Omental fat pad (tissue), 4 donors: ENCODE measurements at places on chromosomes 5 and 9. TPM values are rescaled to one million over a fixed set of nuclear protein-coding genes. Genes with fewer than 3 reads are reported as not detected.
A peak's percentile ranks its signal among the peaks of the same experiment; 100 is the strongest.

Gene HNRNPAB
- 81.7 TPM for total RNA-seq

Gene DMRT3
- not detected for total RNA-seq

Gene OMD
- total RNA-seq = 122 TPM

Gene DDX4
- total RNA-seq = not detected

Gene SEC16A
- 45.6 TPM for total RNA-seq

Gene FOXI1
- not detected for total RNA-seq

Gene FBXL17
- 19.8 TPM for total RNA-seq

DNA sequence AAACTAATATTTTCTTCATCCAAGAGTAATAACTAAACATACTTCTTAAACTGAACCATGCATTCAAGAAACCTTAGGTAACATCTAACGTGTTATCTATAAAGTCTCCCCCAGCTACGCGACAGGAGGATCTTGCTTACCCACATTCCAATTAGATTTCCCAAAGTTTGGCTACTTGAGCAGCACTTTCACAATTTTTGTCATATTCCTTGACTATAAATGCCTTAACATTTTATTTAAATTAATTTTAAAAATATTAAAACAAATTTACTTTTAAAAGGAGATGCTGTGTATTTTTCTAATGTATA is 25.3 kb upstream of the IFNE start:
- no peak for DNase-seq

GRCh38 chr9:130680836-130681768 is 12.5 kb upstream of the EXOSC2 start:
- DNase-seq = peak; percentile 44

DNA sequence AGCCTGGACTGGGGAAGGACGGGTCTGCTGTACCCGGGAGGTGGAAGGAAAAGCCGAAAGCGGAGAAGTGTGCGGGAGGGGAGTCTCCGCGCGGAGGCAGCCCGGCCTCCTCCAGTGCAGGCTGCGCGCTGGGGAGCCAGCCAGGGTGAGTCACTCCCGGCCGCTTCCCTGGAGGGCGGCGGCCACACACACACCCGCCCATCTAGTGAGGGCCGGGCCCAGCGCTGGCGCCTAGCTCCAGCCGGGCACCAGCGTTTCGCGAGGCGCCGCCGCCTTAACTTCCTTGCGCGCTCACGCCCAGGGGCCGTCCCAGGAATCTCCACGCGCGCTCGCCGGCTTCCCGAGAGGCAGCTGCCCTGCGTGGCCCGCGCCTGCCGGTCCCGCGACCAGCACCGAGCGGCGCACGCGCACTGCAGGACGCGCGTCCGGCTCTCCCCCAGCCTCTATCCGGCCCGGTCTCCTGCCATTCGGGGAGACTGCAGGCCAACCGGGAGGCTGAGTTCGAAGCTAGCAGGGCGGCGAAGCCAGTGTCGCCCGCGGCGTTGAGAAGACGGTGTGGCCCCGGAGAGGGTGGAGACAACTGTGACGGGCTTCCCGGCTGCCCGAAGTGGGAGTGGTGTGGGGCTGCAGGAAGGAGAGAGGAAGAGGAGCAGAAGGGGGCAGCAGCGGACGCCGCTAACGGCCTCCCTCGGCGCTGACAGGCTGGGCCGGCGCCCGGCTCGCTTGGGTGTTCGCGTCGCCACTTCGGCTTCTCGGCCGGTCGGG is at the start of gene JAK2:
Gene JAK2, plus strand, starts transcription at position 652 of the 765 bp plus-strand sequence. CDS start 36,716 bp downstream, outside the sequence.
- peak; percentile 53 for DNase-seq

DNA sequence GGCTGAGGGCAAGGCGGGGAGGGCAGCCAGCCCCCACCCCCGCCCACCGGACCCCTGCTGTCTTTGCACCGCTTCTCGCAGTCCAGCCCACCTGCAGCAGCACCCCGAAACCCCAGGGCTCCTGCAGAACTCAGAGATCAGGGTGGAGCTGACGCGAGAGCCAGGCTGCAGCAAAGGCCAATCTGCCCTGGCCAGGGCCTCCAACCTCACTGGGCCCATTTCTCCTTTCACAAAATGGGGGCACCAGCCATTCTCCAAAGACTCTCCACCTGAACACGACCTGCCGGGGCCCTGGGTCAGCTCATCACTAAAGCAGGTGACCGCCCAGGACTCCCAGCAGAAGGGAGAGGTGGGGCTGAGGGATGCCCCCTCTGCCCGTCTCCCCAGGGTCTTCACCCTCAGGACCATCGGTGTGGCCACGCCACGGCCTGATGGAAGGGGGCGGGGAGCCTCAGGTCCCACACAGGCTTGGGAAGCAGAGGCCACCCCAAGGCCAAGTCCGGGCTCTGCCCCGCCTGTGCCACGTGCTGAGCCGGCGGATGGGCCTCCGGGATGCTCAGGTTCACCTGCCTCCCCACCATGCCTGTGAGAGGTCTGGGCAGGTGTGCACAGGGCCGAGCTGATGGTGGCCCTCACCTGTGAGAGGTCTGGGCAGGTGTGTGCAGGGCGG is 13.1 kb downstream of the NACC2 start:
- DNase-seq = no peak

DNA sequence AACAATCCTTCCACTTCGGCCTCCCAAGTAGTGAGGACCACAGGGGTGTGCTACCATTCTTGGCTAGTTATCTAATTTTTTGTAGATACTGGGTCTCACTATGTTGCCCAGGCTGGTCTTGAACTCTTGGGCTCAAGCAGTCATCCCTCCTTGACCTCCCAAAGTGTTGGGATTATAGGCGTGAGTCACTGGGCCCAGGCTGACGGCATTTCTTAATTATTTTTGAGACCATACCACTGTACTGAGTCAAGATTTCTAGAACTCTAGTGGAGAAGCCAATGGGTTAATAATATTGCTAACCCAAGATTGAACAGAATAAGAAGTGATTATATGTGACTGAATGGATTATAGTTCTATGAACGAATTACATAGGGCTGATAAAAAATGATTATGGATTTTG is 66.7 kb downstream of the TARS1 start:
- no peak for DNase-seq

DNA sequence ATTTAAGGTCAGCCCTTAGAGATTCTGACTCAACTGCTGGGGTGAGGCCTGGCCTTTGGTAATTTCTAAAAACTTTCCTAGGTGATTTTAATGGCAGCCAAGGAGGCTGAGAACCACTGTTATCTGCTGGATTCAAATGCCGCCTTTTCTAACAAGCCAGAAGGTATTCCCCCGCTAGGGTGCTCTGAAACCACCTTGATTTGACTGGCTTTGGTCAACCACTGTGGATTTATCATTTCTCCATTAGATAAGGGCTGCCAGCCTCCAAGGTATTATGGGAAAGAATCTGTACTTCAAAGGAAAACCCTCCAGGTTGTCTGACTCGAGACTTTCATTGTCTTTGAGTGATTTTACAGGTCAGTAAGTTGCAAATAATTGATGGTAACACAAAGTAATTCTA is 4.3 kb downstream of the ANXA6 start:
- DNase-seq = no peak

- no peak for DNase-seq
Observed at GRCh38 chr5:77294185-77294584, 83.7 kb downstream of the PDE8B start.
